ENCODE measurements at places on chromosomes 12 and 14. TPM values are rescaled to one million over a fixed set of nuclear protein-coding genes. Genes with fewer than 3 reads are reported as not detected.

The ETFBKMT gene
- total RNA-seq: 0.52 TPM

DNA sequence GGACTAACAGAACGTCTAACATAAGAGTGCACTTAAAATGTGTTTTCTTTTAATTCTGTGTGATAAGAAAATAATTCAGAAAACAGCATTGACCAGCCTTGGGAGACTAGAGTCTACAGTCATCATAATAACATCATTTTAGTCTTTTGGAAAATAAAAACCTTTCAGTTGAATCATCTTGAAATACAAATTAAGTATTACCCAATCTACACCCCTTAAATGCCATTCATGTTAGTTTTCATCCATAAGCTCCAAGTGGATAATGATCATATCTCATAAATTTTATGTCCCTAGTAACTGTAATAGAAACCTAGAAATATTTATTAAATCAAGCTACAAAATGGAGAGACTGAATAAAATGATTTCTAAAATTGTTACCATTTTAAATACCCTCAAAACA lies 32.4 kb downstream of the EPS8 start:
- no peaks in the 10 kb centered on the region for H3K27me3 ChIP-seq
- peaks cover 22% of the 10 kb centered on the region for H3K4me1 ChIP-seq
- H3K27ac ChIP-seq: peak overlapping the region; percentile 73
- peak; percentile 29 for DNase-seq
- H3K36me3 ChIP-seq: no peaks in the 10 kb centered on the region
- H3K4me3 ChIP-seq: no peak overlapping the region

The RNASE1 gene
- total RNA-seq: 0.51 TPM

DNA sequence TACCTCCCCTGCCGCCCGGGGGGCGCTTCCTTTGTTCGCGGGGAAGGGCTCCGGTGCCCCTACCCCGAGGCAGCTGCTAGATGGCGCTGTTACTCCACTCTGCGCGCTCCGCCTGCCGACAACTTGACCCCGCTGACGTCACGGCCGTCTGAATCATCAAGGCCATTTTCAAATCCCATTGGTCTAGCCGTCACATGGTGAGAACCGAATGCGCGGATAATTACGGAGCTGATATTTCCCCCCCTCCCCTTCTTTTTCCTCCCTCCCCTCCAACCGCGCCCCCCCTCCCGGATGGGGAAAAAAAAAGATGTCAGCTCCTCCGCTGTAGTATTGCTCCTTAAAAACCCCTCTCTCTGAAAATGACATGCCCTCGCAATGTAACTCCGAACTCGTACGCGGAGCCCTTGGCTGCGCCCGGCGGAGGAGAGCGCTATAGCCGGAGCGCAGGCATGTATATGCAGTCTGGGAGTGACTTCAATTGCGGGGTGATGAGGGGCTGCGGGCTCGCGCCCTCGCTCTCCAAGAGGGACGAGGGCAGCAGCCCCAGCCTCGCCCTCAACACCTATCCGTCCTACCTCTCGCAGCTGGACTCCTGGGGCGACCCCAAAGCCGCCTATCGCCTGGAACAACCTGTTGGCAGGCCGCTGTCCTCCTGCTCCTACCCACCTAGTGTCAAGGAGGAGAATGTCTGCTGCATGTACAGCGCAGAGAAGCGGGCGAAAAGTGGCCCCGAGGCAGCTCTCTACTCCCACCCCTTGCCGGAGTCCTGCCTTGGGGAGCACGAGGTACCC lies at the start of gene HOXC10:
TSS of gene HOXC10 (plus strand) at position 246 of the 791 bp plus-strand sequence. CDS start at position 360, 114 bp downstream.
- H3K36me3 ChIP-seq: no peaks in the 10 kb centered on the region
- no peak within 1 kb of the TSS for H3K27ac ChIP-seq
- peak; percentile 93 for DNase-seq
- peaks cover 26% of the 10 kb centered on the region for H3K4me1 ChIP-seq
- H3K27me3 ChIP-seq: no peaks in the 10 kb centered on the region

DNA sequence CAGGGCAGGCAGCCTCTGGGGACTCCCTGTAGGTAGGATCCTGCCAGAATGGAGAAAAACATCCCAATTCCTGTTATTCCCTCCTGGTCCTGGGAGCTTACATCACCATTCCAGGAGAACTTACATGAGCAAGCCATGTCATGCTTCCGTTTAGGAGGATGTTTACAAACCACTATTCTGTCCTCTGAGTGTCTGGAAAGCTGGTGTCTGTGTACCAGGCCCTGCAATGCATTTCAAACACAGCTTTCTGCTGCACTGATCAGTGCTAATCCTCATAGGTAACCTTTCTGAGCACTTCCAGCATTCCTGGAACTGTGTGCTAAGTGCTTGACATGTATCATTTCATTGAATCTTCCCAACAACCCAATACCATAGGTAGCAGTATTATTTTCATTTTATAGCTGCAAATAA lies 19.8 kb upstream of the MAP1LC3B2 start:
- peak; percentile 72 for DNase-seq
- H3K4me1 ChIP-seq: peaks cover 33% of the 10 kb centered on the region
- H3K36me3 ChIP-seq: no peaks in the 10 kb centered on the region
- peak overlapping the region; percentile 6 for H3K4me3 ChIP-seq
- no peaks in the 10 kb centered on the region for H3K27me3 ChIP-seq

The TRPV4 gene
- 1.6 TPM for total RNA-seq

DNA sequence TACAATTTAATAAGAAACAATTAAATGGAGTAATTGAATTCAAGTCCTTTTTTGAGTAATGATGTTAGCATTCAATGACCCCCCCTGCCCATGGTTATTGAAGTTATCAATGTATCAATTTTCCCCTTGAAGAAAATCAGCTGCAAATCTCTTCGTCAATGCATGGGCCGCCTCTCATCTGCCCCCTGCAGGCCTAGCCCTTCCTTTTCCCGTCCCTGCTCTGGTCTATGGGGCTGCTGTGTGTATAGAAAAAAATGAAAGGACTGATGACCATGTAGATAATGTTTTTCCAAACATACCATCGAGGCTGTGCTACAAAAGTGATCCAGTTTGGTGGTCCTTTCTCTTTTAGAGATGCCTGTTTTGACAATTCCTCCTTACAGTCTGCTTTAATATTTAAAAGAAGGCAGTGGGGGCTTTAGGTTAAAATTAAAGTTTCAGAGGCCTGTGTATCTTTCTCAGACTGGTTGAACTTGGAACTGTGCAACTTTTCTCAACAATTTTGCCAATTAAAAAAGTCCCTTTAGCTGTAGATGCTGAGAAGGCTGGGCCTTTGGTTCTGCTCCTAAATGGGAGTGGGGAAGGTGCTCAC lies 98.4 kb downstream of the APAF1 start:
- peak; percentile 35 for DNase-seq
- no peaks in the 10 kb centered on the region for H3K27me3 ChIP-seq
- H3K36me3 ChIP-seq: no peaks in the 10 kb centered on the region
- H3K27ac ChIP-seq: no peak overlapping the region

- no peak overlapping the region for H3K4me3 ChIP-seq
- H3K27me3 ChIP-seq: no peaks in the 10 kb centered on the region
- H3K27ac ChIP-seq: no peak overlapping the region
These were observed 13.8 kb upstream of the ANAPC5 start for GRCh38 chr12:121366063-121366459.

Measured in PC-3 (cell line).